ENCODE measurements at places on chromosomes 11 and 22.

DNA sequence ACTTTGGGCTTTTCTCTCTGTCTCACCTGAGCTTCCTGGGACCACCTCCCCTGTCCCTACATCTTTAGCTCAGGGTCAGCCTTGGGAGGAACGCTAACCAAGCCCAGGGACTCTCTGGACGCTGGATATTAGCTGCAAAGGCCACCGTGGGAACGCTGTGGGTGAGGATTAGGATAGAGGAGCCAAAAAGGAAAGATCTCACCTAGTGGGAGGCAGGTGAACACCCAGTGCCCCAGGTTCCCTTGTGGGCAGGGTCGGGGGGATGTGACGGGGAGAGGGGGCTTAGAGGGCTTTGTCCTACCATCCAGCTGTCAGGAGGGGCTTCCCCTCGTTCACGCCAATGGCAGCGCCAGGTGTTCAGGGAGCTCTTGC, 50.2 kb downstream of the LINC01488 start:
- no peak for DNase-seq

GRCh38 chr11:60769811-60770210, 13.1 kb downstream of the MS4A15 start:
- DNase-seq = no peak

GRCh38 chr11:24373516-24373915, 123.3 kb upstream of the LUZP2 start:
- no peak for DNase-seq

GRCh38 chr22:26892166-26893041, 235.0 kb downstream of the MIAT start:
- DNase-seq = peak; percentile 39

GRCh38 chr22:49664371-49664881, 163.2 kb downstream of the BRD1 start:
- DNase-seq = no peak

DNA sequence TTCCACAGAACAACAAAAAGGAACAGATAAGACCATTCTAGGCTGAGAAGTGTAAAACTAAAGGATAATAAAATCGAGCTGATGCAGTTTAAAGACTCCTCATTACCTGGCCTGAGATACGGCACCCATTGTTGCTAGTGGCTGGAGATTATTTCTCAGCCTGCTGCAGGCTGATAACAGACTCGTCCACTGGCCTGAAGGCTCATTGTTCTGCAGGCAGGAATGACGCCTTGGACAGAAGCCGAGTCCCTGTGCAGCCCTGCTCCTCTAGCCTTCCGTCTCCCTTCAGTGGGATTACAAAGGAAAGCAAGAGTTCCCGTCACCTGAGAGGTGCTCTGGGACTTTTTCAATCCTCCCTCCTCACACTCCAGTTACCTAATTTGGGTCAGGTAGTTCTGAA, 1065.3 kb downstream of the OPCML start:
- no peak for DNase-seq

DNA sequence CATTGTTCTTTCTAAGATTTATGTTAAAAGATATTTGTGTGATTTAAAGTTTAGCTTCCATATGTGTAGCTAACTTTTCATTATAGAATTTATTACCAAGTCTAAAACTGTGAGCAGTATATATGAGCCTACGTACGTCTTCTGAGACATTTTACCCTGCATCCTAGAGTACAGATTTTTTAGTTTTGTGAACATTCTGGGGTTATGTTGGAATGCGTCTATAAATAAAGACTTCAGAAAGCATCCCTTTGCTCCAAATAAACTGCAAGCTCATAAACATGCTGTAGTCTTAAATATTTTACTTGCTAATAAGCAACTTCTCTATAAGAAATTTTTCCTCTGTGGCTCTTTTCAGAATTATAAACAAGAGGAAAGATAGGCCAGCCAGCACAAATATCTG, 236.5 kb downstream of the DDX10 start:
- DNase-seq = no peak

DNA sequence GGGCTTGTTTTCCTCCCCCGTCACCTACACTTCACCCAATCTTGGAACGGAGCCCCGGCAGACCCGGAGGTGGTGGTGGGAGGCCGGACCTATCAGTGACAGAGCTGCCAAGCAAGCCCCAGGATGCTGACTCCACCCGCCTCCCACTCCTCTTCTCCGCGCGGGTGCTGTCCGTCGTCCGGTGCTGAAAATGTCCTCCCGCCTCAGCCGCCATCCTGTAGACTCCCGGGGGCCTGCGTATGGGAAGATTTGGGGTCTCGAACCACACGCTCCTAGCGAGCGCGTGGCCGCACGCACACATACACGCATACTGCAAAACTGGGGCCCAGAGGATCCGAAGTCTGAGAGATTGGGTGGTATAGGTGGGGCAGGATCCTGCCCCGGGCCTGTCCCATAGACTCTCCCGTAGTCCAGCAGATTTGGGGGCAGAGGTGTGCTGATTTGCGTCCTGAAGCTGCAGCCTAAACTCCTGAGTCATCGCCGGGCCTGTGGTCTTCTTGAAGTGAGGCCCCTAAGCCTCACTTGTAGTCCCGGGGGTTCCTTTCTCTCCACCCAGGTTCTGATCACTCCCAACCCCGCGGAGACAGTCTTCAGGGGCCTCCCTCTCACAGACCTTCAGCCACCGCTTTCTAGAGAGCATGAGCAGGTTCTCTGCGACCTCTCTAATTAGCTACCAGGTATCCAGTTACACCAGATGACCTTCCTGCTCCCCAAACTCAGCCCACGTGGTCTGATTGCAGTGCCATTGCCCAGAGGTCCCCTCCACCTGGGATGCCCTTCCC, 796 bp upstream of the YIF1A start:
- DNase-seq = no peak

GRCh38 chr11:123158033-123159003, 36.7 kb downstream of the CLMP start:
- DNase-seq = no peak

DNA sequence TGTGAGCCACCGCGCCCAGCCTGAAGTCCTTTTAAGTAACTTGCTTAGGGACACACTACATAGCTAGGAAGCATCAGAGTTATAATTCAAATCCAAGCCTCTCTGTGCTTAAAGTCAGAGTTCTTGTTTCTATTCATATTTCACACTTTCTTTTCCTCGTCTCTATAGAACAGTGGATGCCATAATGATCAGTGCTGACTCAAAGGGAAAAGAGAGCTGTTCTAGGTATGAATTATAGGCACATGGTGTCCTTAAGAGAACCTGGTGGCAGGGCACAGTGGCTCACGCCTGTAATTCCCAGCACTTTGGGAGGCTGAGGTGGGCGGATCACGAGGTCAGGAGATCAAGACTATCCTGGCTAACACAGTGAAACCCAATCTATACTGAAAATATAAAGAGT, 400.2 kb upstream of the DDI1 start:
- DNase-seq = no peak

- no peak for DNase-seq
Measured at GRCh38 chr11:1410366-1411291, 20.9 kb downstream of the BRSK2 start.

- DNase-seq = no peak
Measured at GRCh38 chr11:122313581-122313980, 197.6 kb upstream of the BLID start.

- DNase-seq = no peak
Measured at GRCh38 chr22:20982563-20982882, 426 bp downstream of the LZTR1 start.

- DNase-seq = no peak
Measured at GRCh38 chr11:69078930-69079605, 30.3 kb downstream of the TPCN2 start.

DNA sequence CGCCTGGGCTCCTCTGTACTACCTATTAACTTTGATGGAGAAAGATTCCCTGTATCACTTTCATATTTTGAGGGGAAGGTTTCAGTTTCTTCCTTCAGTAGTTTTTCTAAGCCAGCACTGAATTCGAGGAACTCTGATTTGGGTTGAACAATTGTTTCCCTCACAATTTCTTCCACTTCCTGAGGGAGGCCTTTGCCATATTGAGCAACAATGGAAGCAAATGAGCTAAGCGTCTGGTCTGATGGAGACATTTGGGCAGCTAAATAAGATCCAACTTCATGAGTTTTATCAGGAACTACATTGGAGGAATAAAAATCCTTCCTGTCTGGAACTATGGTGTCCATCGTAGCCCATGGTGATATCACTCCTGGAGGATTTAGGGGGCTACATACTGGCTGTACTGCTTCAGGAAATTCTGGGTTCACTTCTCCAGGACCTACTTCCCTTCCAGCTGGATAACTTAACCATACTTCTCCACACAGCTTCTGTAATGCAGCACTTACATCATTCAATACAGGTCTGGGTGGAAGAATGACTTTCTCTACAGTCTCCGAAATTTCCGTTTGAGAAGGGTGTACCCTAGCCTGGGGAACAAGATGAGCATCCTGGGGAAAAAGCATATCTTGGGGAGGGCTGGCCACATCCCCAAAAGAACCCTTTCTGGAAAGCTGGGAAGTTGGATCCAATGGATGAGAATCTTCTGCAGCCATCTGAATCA, 38.9 kb upstream of the CCDC89 start:
- no peak for DNase-seq

DNA sequence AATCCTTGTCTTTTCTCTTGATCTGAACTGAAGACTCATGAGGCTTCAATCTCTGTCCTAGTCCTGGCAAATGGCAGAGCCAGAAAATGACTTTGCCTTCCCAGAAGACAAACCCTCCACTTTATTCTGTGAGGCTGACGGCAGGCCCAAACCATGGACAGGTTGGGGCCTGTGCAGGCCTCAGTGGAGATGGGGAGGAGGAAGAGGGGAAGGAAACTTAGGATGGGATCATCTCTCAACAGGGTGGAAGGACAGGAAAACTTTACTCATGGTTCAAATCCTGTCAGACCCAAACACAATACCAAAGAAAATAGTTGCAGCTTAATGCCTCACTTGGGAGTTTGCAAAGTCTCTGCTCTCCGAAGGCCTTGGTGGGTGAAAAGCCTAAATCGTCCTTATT, 9.8 kb downstream of the RPL27A start:
- no peak for DNase-seq

GRCh38 chr11:120867531-120867930, 156.4 kb upstream of the TBCEL start:
- DNase-seq = no peak

DNA sequence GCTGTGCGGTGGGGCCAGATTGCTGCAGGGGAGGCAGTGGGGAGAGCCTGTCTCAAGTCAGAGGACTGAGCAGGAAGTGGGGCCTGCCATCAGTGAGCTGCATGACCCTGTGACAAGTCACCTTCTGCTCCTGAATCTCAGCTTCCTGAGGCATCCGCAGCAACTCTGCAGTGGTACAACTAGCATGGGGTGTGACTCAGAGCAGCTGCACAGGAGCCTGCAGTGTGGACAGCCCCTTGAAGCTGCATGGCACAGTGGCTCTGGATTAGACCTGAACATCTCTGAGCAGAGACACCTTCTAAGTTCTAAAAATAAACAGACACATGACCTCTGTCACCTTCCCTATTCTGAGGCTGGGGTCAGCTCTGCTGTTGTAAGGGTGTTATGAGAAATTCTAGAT, 18.0 kb downstream of the FAM227A start:
- peak; percentile 27 for DNase-seq

DNA sequence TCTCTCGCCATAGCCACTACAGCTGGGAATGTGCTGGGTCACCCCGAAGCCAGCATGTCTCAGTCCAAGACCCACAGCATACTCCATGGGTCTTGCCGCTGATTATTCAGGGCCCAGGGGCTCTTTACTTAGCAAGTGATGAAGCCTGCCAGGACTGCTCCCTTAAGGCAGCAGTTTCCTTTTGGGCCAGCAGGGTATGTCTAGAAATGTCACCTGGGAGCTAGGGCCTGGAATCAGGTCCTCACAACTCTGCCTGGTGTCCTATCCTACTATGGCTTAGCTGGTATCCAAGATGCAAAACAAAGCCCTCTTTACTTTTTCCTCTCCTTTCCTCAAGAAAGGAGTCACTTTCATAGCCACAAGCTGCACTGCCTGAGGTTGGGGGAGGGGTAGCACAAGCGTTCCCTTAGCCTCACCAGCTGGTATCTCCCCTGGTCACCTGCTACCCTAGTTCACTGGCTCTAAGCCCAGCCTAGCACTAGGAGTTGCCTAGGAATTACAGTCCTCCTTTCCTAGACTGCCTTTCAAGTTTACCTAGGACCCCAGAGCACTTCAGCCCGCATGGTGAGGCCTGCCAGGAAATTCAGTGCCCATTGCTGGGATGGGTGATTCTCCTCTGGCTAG, 22.6 kb upstream of the NCR3LG1 start:
- DNase-seq = no peak

DNA sequence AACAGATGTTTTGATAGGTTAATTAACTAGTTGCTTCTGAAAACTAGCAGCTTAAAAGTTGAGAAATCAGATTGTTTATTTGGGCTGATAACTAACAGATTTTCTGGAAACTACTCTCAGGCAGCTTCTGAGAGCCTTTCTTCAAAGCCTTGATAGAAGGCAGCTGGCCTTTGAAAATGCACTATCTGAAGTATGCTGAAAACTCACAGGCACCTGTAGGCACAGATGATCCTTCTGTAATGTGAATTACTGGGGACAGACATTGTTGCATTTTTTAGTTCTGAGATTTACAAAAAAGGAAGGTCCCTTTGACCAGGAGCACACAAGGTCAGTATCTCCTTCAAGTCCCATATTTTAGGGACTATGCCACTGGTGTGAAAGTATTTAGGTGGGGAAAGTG, 460.8 kb upstream of the CNTN5 start:
- DNase-seq = no peak

GRCh38 chr11:10388574-10388973, 66.5 kb upstream of the AMPD3 start:
- DNase-seq = no peak

GRCh38 chr11:69644071-69644961, 3.4 kb downstream of the CCND1 start:
- DNase-seq = peak; percentile 91

- DNase-seq = no peak
Measured at GRCh38 chr22:27799015-27799826, 2.3 kb downstream of the MN1 start.

- DNase-seq = no peak
Measured at GRCh38 chr11:1279674-1280055, 29.8 kb downstream of the TOLLIP start.

- no peak for DNase-seq
Measured at GRCh38 chr11:68798221-68798813, 43.4 kb downstream of the CPT1A start.

DNA sequence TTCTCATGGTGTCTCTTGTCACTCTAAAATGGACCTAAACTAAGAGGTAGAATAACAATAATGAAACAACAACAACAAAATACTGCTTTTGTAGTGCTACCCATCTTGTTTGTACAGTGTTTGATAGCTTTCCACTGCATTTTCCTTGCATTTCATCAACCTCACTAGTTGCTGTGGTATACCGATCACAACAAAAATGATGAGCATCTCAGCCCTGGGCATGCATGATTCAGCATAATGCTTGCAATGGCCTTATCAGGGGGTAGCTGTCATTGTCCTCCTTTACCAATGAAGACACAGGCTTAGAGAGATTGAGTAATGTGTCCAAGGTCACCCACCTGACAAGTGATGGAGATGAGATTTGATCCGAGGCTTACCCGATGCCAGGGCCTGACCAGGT, 682.5 kb downstream of the NTM start:
- DNase-seq = no peak

GRCh38 chr11:94424662-94425061, 23.4 kb upstream of the GPR83 start:
- no peak for DNase-seq

- peak; percentile 38 for DNase-seq
Measured at GRCh38 chr11:92211576-92212167, 12.9 kb upstream of the FAT3 start.

- DNase-seq = no peak
Measured at GRCh38 chr11:46673713-46674462, 26.5 kb downstream of the ARHGAP1 start.

GRCh38 chr11:101555366-101555765, 28.4 kb downstream of the TRPC6 start:
- no peak for DNase-seq

- DNase-seq = no peak
Measured at GRCh38 chr22:29948385-29948769, 65.4 kb downstream of the MTMR3 start.

Data from kidney tubule cell (primary cell).